ENCODE measurements at places on chromosomes 1 and 21. TPM values are rescaled to one million over a fixed set of nuclear protein-coding genes. Genes with fewer than 3 reads are reported as not detected.

DNA sequence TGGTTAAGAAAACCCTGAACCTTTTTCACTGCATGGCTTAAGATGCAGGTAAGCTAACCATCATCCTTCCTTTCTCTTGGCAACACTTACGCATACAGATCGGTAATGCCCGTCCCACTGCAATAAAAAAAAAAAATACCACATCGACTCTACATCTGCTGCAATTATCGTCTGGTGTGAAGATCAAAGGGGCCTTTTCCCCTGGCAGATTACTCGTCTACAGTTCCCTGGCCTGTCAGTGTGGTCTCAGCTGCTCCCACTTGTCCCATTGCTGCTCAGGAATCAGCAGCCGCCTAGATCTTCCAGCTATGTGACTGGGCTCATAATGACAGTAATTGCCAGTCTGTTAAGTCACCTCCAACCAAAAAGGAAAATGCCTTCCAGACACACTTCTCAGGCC is 133.1 kb downstream of the SETD4 start:
- DNase-seq, result no peak

DNA sequence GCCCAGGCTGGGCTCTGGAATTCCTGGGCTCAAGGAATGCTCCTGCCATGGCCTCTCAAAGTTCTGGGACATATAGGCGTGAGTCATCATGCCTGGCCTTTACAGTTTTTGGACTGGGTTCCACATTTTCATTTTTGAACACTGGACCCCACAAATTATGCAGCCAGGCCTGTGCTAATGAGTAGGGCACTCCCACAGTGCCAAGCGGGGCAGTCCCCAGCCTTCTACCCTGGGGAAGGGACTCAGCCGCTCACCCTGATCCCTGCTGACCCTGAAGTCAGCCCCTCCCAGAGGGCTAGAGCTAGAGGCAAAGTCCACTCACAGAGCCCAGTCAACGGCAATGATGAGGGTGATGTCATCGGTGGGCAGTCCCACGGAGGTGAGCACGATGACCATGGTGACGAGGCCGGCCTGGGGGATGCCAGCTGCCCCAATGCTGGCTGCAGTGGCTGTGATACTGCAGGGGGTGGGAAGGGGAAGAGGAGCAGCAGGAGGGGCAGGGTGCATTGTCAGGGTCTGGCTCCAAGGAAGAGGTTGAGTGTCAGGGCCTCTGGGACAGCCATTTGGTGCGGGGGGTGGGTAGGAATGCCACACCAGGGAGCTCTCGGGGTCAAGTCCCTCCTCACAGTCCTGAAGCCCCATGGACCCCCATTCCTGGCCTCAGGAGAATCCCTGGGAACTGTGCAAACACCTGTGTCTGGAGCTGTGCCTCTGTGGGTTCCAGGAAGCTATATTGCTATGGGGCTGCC is 27.6 kb downstream of the PODN start:
- no peak for DNase-seq

DNA sequence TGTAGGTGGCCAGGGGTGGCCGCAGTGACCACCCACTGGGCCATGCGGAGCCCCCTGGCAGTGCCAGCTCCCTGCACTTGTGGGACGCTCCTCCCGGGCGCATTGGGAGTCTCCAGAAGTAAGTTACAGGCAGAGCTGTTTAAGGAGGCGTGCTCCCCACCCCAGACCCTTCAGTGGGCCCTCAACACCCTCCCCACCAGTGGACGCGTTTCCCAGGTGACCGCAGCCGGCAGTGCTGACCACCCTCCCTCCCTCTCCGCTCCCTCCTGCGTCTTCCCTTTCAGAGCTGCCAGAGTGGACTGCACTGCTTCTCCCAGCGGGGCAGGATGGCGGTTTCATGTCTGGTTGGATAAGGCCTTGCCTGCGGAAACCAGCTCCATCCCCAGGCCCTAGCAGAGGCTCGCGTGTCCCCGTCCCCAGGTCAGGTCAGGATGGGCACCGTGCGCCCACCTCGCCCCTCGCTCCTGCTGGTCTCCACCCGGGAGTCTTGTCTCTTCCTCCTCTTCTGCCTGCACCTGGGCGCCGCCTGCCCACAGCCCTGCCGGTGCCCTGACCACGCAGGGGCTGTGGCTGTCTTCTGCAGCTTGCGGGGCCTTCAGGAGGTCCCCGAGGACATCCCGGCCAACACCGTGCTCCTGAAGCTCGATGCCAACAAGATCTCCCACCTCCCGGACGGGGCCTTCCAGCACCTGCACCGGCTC is 1.1 kb downstream of the LRRC3 start:
- no peak for DNase-seq

DNA sequence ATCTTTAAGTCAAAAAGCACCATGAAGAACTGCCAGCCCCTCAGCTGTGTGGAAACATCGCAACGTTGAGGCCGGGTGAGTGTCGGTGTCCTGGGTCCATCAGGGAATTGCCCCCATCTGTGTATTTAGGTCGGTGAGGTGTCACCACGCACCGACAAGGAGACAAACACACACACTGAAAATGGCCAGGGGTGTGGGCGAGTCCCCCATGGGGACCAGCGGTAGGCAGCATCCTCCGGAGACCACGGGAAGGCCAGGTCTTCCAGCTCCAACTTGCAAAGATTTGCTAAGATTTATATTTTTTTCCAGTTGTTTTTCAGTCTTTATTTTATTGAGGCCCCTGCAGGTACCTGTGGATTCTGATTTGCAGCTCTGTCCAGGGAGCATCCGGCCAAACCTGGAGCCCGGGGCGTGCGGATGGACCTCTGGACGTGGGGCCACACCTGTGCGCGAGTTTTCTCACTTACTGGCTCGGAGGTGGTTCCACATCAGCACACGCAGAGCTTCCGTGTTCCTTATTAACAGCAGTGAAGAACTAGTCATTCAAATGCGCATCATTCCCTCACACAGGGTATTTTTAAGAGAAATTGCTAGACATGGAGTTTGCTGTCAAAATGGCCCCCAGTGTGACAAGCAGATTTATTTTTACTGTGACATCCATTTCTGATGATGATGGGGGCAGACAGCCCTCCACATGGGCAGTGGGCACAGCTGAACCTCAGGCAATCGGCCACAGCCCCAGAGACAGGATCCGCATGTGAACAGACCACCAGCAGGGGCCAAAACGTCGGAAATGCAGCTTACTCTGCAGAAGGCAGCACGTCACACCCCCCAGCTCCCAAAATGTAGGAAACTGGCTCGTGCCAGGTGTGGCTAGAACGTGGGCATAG is 17.2 kb upstream of the SLC19A1 start:
- DNase-seq, result no peak

- DNase-seq, result no peak
Observed at GRCh38 chr1:173243300-173243699, 36.2 kb upstream of the TNFSF4 start.

DNA sequence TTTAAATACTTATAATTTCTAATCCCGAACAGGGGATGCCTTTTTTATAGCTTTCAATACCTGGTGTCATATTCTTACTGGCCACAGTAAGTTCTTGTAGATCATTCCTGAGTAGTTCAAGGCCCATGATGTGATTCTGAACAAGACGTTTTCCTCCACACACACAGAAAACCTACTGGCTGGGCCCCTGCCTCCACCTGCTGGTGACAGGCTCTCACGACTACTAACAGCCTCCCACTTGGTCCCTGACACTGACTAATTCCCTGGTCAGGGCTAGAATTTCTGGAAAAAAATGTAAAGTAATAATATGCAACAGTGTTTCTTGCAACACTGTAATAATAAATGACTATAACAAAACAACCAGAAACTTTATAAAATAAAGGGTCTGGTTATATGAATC is 50.4 kb upstream of the RIPK4 start:
- peak; percentile 79 for DNase-seq

DNA sequence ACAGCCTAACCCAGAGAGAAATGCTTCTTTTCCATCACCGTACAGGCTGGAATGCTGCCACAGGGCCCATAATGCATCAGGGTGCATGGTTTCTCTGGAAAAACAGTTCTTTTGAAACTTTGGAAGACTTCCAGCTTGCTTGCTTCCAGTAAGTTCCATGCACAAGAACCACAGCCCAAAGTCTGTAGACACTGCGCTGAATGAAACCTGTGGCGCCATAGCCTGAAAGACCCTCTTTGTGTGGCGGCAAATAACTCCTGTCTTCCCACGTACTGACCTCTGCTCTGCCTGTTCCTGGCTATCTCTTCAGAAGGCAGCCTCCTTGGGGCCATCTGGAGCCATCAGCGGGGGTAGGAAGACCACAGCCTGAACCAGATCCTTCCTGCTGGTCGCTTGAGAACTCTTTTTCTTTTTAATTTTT is 15.1 kb downstream of the MIIP start:
- DNase-seq, result no peak

DNA sequence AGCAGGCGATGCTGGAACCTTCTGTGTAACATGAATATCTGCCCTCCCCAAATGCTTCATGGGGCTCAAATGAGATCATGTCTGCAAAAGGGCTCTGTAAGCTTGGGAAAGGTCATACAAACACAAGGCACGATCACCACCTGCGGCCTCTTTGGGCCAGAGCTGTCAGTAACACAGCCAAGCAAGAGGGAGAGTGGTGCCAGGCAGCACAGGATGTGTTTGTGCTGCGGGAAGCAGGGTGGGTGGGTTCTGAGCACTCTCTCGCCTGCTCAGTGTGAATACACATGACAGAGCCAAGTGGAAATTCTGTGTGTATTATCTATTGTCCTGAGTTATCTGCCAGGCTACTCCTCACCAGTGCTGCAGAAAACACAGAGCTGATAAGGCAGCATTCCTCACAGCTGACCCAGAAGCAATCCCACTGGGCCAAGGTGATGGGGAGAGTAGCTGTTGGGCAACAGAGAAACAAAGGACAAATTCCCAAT is 101.2 kb downstream of the LAMC2 start:
- no peak for DNase-seq

DNA sequence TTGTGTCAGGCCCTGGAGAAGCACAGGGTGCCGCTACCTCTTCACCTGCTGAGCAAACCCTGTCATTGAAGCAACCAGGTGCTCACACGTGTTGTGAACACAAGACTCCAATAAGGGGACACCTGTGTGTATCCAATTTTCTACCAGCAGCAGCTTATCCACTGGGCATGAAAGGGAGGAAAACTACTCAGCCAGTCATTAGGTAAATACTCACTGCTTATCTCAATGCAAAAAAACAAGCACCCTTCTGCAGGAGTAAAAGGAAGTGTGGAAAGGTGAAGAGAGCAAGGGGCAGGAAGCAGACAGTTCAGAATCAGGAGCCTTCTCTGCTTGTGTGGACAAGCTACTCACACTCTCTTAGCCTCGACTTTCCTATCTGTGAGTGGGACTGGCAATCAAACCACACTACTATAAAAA is 148.9 kb downstream of the ETS2 start:
- DNase-seq, result no peak

GRCh38 chr1:229843627-229844238 is 217.7 kb downstream of the URB2 start:
- no peak for DNase-seq

GRCh38 chr1:236395947-236396664 is 2.0 kb downstream of the EDARADD start:
- DNase-seq, result no peak

DNA sequence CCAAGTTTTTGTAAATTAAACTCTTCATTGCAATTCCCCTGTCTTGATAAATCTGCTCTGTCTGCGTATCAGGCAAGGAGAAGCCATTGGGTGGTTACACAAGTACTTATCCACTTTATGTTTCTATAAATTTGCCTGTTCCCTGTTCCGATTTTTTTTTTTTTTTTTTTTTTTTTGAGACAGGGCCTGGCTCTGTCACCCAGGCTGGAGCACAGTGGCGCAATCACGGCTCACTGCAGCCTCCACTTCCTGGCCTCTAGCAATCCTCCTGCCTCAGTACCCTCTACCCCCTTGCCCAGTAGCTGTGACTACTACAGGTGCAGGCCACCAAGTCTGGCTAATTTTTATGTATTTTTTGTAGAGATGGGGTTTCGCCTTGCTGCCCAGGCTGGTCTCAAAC is 11.1 kb upstream of the CSRP1 start:
- no peak for DNase-seq

GRCh38 chr1:111227434-111227833 is at the start of gene CHI3L2:
Gene CHI3L2 (plus strand): TSS chr1:111227713. CDS start chr1:111227730, 17 bp downstream.
- DNase-seq, result no peak

GRCh38 chr1:76921590-76921989 is 54.3 kb downstream of the ST6GALNAC5 start:
- DNase-seq, result no peak

GRCh38 chr1:45522324-45523104 is 830 bp upstream of the PRDX1 start:
- no peak for DNase-seq

- DNase-seq, result no peak
Observed at GRCh38 chr1:99503276-99503747, 142.6 kb upstream of the PALMD start.

GRCh38 chr1:111990878-111991718 is 1.6 kb upstream of the KCND3 start:
- no peak for DNase-seq

DNA sequence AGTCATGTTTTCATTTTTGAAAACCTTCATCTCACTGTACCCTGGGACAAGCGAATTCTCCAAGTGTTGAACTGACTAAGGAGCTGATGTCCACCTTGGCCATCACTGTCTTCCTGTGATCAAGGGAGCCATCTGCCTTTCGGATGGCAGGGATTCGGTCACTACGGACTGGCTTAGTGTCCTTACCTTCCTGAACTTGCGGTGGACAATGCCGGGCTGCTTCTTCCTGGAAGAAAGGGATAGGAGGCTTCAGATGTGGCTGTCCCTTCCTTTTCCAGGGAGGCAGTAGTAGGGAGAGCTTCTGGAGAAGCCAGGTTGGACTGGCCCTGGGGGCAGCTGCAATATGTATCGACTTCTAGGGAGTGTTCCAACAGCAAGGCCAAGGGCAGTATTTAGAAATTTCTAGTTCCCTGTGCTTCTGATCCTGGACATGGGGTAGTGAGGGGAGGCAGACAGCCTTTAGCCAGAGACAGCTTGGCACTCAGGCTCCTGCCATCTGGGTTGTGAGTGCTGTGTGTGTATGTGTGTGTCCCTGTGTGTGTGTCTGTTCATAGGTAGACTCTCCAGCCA is 114.6 kb downstream of the IER5 start:
- DNase-seq, result no peak

GRCh38 chr1:220791956-220792355 is 5.2 kb downstream of the MTARC1 start:
- DNase-seq, result no peak

GRCh38 chr1:52209429-52209828 is 67.5 kb downstream of the ZFYVE9 start:
- DNase-seq, result no peak

- DNase-seq, result no peak
Observed at GRCh38 chr1:75916834-75917233, 15.4 kb downstream of the ASB17 start.

- no peak for DNase-seq
Observed at GRCh38 chr1:107138166-107138565, 2.7 kb upstream of the NTNG1 start.

Gene NIBAN1
- total RNA-seq, result 26.1 TPM

Gene S100A7A
- not detected for total RNA-seq

Gene TIAM1
- total RNA-seq, result 1.6 TPM

Gene GIPC2
- total RNA-seq, result 0.04 TPM

Gene RWDD3
- total RNA-seq, result 23.7 TPM

Gene NPHS2
- total RNA-seq, result not detected

Gene KIAA1614
- not detected for total RNA-seq

All from Karpas-422 (cell line).